ENCODE measurements at places on chromosomes 12 and 14.

DNA sequence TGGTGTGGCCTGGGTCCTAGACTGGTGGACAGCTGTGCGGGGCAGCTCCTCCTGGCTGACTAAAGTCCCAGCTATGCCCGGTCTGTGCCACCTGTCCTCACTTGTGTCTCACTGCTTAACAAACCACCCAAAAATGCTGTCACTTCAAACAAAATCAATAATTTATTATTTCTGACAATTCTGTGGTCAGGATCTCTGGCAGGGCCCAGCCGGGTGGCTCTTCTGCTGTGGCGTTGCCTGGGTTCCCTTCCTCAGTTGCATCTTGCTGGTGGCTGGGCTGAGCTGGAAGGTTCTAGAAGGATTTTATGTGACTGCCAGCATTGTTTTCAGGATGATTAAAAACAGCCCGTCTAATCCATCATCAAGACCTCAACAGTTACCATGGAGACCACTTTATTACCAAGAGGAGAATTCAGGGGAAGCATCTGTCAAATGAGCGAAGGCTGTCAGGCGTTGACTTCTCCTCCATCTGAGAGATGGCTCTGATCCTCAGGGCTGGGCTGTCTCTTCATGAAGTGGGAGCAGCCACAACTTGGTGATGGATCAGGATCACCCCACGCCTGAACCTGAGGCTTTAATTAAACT is 280.6 kb upstream of the SFSWAP start:
- peak; percentile 29 for DNase-seq

DNA sequence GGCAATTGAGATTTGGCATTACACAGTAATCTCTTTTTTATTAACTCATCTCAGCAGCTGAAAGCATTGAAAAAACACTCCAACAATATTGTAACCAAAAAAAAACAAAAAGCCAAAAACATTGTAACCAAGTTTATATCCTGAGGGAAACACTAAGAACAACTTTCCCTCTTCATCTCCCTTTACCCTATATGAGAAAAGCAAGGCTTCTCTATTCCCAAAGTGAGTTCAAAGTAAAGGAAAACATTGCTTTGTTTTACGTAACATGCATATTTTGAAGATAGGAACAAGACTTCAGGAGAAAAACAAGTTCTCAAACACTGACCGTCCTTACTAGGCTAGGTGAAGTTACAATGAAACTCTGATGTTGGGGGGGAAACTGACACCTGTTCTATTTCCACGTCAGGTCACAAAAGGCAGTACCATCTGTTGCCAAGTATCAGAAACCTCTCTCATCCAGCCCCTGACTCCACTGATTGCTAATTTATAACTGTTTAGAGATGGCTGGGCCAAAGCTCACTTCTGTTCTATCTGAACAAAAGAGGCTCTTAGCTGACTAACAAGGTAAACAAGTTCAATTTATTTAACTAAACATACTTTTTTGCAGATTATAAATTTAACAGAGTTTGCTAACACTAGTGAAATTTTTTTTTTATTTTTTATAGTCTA is 67.9 kb upstream of the PLXNC1 start:
- no peak for DNase-seq

DNA sequence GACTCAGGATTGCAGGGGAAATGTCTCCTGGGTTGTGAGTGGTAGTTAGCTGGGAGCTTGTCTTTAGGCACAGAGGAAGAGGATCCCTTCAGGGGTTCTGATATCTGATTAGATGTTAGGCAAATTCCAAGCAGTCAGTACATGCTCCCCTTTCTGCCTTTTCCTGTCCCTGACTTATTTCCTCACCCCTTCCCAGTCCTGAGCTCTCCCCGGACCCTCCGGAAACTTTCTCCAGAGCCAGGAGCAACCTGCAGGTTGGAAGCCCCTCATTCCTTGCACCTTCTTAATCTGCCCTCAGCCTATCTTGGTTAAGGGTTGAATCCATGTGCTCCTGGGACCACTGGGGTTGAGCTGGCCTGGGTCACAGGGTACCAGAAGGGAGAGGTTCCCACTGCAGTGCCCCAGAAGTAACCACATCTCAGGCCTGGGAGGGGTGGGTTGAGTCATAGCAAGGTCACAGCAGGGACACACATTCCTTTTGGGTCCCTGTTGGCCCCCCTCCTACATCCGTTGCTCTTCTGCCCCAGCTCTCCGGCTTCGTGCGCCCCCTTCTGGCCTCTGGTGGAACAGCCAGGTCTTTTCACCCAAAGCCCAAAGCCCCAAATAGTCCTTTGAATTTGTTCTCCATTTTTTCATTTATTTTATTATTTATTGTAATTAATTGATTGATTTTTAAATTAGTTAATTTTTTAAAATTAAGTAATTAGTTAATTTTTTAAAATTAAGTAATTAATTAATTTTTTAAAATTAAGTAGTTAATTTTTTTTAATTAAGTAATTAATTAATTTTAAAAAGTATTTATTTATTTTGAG is 1.8 kb downstream of the IGFBP6 start:
- DNase-seq = peak; percentile 93

GRCh38 chr14:105180592-105181548 is at the start of gene NUDT14:
Gene NUDT14 (minus strand): TSS chr14:105181312. CDS start chr14:105181209, 103 bp downstream.
- DNase-seq = peak; percentile 87

GRCh38 chr14:24958271-24958670 is 91.7 kb downstream of the STXBP6 start:
- no peak for DNase-seq

DNA sequence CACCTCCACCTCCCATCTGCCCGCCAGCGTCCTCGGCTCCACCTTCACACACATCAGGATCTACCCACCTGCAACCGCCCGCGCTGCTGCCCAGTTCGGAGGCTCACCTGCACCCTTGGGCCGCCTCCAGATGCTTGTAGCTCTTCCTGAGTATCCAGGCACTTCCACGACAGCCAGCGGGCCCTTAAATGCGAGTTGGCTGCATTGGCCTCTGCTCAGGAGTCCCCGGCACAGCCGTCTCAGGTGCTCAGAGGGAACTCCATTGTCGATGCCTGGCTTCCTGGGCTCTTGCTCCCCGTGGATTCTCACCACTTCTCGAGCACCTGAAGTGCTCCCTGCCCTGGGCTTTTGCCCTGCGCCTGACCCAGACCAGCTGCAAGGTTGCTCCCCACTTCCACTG is 21.9 kb upstream of the CDCA4 start:
- DNase-seq = no peak

DNA sequence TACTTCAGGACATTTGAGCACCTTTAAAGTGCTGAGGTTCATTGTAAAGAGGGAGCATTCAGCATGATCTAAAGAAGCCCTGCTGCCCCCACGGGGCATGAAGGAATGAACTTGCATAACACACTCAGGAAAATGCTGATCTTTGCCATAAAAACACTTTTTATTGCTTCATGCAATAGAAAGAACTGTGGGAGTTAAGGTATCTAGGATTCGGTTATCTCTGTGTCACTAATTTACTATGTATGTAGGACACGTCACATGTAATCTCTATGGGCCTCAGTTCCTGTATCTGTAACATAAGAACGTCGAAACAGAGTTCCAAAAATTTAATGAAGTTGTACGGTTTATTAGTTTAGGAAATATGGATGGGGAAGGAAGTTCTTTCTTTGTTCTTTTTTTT is 33.0 kb downstream of the BTBD7 start:
- no peak for DNase-seq

- DNase-seq = no peak
Measured at GRCh38 chr12:60257063-60257462, 661.2 kb downstream of the SLC16A7 start.

- DNase-seq = no peak
Measured at GRCh38 chr14:101973356-101973755, 9.0 kb downstream of the DYNC1H1 start.

- no peak for DNase-seq
Measured at GRCh38 chr14:100307766-100308426, 1.7 kb upstream of the SLC25A29 start.

GRCh38 chr14:81465507-81466228 is 65.5 kb upstream of the STON2 start:
- no peak for DNase-seq

GRCh38 chr14:93764211-93764659 is 24.1 kb downstream of the PRIMA1 start:
- no peak for DNase-seq

GRCh38 chr12:29907461-29907860 is 123.7 kb upstream of the TMTC1 start:
- no peak for DNase-seq

DNA sequence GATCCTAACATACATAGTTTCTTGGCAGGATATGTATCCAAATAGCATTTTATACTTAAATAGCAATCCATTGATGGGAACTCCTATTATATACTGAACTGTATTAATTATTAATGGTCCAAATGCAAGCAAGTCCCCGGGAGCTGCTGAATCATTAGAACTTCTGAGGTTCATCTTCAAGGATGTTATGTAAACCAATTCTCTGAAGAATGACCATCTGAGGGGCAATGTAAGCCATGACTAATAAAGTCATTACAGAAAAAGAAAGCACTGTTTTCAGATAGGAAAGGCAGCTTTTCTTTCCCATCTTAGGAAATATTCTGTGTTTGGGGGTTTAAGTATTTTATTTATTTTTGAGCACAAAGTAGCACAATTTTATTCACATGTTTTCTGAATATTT is 166.1 kb upstream of the SLC16A7 start:
- no peak for DNase-seq

- DNase-seq = no peak
Measured at GRCh38 chr14:59543873-59544272, 32.7 kb downstream of the CCDC175 start.

GRCh38 chr14:77037215-77037937 is 8.9 kb upstream of the IRF2BPL start:
- DNase-seq = no peak

DNA sequence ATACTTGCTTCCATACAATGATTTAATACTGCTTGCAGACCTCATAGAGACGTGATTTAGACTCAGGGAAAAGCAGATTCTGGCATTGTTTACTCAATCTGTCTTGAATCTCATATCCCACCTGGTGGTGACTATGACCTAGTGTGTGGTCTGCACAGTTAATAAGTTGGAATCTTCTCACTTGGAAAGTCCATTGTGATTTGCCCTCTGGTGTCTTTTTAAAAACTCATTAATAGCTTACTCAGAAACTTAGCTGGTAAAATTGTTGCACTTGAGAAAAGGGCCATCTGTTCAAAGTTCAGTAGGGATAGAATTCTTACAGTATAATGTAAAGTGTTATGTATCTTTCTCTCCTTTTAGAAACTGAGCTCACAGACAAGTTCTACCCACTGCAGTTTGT is 106.0 kb downstream of the PELI2 start:
- no peak for DNase-seq

DNA sequence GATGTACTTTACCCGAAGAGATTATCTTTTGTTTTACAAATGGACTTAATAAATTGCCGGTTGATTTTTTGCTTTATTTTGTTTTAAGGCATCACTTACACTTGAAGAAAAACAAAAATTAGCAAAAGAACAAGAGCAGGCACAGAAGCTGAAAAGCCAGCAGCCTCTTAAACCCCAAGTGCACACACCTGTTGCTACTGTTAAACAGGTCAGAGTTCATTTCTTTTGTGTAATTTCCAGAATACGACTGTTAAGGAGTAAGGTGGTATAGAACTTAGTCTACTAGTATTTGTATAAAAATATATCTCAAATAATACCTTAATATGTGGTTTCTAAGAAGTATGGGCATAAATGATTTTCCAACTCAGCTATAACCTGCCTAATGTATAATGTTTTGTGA is 19.6 kb upstream of the SLC17A8 start:
- no peak for DNase-seq

Measured in ecto neural progenitor cell (in vitro differentiated cells).